Suppressor macrophage treated with lipopolysaccharide for 1 hour (primary cell): ENCODE measurements at places on chromosomes 13 and 19.

- no peak for DNase-seq
Observed at GRCh38 chr19:42226886-42227285, 6.8 kb downstream of the ZNF526 start.

GRCh38 chr19:28971049-28971448 is 241.9 kb downstream of the UQCRFS1 start:
- DNase-seq: no peak

DNA sequence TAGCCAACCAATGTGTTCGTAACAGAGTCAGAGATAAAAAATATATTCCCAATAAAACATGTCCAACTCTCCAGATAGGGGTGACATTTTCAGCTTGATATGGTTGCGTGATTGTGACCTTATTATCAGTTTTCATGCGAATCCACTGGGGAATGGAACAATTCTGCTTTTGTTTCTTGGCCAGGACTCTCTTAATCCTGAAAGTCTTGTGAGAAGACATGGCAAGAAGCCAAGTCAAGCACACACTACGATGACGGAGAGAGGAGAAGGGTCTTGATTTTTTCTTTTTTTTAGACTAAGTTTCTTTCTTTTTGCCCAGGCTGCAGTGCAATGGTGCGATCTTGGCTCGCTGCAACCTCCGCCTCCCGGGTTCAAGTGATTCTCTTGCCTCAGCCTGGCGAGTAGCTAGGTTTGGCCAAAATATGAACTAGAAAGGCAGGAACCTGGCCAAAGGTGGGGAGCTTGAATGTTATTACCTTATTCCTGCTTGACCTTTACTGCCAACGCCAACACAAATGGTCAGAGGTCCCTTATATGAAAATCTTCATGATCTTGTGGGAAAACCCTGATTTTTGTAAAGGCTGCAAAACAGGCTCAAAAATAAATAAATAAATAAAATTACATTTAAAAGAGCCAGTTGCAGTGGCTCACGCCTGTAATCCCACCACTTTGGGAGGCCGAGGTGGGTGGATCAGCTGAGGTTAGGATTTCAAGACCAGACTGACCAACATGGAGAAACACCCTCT is 14.5 kb downstream of the ZNF816 start:
- DNase-seq: no peak

GRCh38 chr13:36294096-36294495 is 3.5 kb downstream of the CCDC169 start:
- no peak for DNase-seq

- no peak for DNase-seq
Observed at GRCh38 chr13:32300920-32301319, 14.2 kb downstream of the ZAR1L start.

DNA sequence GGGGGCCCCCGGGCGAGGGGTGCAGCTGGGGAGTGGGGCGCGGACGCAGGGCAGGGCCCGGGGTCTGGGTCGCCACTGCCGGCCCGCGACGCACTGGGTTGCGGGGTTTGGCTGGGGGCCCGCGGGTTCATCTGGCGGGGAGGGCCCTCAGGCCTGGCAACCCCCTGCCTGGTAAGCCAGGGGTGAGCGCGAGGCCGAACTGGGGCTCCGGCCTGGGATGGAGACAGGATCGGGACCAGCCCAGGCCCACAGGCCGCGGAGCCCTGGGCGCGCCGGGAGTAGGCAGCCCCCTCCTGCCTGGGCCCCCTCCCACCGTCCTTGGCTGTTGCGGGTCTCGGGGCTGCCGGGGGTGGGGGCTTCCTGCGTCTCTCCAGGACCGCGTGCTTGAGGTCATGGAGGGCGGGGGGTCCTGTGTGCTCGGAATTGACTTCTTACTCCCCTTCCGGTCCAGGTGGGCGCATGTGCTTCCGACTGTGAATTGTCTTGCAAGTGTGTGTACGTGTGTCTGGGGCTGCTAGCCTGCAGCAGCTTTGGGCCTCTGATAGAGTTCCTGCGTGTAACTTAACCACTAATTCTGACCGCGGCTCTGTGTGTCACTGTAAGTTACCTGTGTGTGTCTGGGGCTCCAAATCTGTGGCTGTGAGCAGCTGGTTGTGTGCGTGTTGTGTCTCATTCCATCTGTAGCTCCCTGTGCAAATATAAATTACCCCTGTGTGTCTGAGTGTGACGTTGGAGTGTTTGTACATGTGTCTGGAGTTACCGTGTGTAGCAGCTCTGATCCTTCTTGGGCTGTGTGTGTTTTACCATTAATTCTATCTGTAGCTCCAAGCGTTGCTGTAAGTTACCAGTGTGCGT is 751 bp downstream of the GRAMD1A start:
- no peak for DNase-seq

GRCh38 chr19:13164343-13165161 is 14.3 kb downstream of the IER2 start:
- DNase-seq: no peak

GRCh38 chr13:71866335-71867130 is 471 bp downstream of the DACH1 start:
- no peak for DNase-seq

DNA sequence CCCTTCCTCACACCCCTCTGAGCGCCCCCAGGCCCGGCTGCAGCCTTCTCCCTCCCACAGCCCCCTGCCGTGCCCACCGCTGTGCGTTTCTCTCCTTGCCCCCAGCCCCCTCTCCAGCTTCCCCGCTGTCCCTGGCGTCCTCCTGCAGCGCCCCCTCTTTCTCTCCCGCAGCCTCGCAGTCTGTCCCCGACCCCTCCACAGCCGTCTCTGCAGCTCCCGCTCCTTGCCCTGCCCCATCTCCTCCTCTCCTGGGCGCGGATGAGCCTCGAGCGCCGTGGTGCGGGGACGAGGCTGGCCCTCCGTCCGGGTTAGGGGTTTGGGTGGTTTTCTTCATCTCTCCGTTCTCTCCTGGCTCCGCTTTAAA is 1.1 kb downstream of the KMT5C start:
- DNase-seq: peak; percentile 44

- DNase-seq: no peak
Observed at GRCh38 chr13:93079294-93079693, 147.3 kb upstream of the GPC6 start.

- DNase-seq: peak; percentile 55
Observed at GRCh38 chr19:47021536-47022139, 2.0 kb downstream of the NPAS1 start.

GRCh38 chr19:326871-327270 is 17.7 kb downstream of the MIER2 start:
- DNase-seq: no peak
